ENCODE measurements at places on chromosomes 12 and 14.
A peak's percentile ranks its signal among the peaks of the same experiment; 100 is the strongest.

GRCh38 chr12:38759621-38760020, 145.8 kb downstream of the CPNE8 start:
- DNase-seq, result no peak

DNA sequence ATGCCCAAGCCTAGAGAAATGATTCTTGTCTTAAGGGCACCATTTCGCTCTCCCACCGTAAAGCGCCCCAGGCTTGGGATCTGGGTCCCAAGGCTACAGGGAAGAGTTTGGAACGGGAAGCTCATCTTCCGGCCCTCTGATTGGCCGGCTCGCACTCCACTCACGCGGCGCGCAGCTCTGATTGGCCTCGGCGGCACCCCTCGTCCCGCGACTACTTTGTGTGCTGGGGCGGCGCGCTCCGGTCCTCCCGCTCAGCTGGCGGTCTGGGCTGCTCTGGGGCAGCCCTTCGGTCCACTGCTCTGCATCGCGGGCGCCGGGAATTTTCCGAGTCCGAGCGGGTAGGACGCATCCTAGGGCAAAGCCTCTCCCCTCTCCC, 886 bp upstream of the FUT8 start:
- peak; percentile 97 for DNase-seq

GRCh38 chr14:34224221-34224620, 237.8 kb downstream of the SPTSSA start:
- DNase-seq, result no peak

DNA sequence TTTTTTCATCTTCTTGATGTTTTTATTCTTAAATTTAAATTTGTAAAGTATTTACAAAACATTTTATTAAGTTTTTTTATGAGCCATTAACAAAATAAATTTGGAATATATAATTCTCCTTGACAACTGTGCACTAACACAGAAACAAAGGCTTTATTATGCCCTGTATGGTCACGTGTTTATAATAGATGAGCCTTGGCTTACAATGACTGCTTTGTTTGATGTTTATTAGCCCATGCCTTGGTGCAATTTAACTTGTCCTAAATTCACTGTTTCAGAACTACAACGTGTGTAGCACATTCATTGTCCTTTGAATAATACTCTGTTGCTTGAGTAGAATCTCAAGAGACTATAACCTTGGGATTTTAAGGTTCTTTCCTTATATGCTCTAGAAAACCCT, 59.8 kb downstream of the CNTN1 start:
- DNase-seq, result no peak

- DNase-seq, result no peak
Observed at GRCh38 chr14:22131749-22132476, 457.1 kb downstream of the DAD1 start.
